Osteoblast (primary cell): ENCODE measurements at places on chromosomes 5 and 9. TPM values are rescaled to one million over a fixed set of nuclear protein-coding genes. Genes with fewer than 3 reads are reported as not detected.
A peak's percentile ranks its signal among the peaks of the same experiment; 100 is the strongest.

DNA sequence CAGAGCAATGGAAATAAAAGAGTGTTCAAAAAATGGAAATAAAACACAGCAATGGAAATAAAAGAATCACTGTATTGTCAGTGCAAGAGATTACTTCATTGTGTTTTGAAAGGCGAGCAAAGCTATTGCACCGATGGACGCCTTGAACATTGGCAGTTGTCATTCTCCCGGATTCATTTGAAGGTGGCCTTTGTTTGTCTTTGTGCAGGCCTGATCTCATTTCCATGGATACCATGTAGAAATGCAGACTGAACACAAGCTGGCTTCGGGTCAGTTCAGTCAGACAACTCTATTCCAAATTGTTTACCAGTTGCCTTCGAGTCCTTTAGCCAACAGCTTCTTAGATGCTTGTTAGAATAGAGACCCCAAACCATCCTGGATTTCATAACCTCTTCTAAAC, 8.3 kb downstream of the ITGA2 start:
- no peak for DNase-seq

- DNase-seq = no peak
Observed at GRCh38 chr9:16126042-16126441, 573.2 kb downstream of the CCDC171 start.

- no peak for DNase-seq
Observed at GRCh38 chr9:37262410-37262809, 142.0 kb downstream of the ZCCHC7 start.

GRCh38 chr5:572398-573019, 39.6 kb upstream of the CEP72 start:
- DNase-seq = no peak

DNA sequence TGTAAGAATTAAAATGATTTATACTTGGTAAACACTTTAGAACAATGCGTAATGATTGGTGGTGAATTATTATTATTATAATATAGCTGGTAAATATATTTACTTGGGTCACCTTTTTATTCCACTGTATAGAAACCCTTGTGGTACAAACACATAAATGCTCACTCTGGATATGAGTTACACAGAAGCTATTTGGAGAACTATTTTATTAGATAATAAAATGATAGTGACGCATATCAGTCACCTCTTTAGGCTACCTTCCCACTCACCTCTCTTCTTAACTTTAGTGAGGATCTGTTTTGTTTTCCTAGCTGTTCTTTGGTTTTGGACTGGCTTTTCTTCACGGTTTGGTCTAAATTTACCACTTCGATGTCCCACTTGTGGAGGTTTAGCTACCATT, 537.8 kb upstream of the DAP start:
- no peak for DNase-seq

DNA sequence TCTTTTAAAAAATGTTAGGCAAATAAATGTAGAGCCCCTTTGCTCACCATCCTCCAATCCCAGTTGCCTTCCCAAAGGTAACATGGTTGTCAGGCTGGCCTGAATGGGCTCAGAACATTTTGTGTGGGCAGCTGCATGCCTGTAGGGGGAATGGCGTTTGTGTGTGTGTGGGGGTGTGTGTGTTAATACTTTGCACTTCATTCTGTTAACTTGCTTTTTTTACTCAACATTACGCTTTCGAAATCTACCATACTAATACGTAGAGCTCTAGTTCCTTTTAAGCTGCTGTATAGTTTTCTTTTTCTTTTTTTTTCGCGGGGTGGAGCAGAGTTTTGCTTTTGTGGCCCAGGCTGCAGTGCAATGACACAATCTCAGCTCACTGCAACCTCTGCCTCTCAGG, 14.0 kb downstream of the MYOZ3 start:
- DNase-seq = no peak

- peak; percentile 47 for DNase-seq
Observed at GRCh38 chr9:81374459-81375186, 314.7 kb downstream of the TLE1 start.

DNA sequence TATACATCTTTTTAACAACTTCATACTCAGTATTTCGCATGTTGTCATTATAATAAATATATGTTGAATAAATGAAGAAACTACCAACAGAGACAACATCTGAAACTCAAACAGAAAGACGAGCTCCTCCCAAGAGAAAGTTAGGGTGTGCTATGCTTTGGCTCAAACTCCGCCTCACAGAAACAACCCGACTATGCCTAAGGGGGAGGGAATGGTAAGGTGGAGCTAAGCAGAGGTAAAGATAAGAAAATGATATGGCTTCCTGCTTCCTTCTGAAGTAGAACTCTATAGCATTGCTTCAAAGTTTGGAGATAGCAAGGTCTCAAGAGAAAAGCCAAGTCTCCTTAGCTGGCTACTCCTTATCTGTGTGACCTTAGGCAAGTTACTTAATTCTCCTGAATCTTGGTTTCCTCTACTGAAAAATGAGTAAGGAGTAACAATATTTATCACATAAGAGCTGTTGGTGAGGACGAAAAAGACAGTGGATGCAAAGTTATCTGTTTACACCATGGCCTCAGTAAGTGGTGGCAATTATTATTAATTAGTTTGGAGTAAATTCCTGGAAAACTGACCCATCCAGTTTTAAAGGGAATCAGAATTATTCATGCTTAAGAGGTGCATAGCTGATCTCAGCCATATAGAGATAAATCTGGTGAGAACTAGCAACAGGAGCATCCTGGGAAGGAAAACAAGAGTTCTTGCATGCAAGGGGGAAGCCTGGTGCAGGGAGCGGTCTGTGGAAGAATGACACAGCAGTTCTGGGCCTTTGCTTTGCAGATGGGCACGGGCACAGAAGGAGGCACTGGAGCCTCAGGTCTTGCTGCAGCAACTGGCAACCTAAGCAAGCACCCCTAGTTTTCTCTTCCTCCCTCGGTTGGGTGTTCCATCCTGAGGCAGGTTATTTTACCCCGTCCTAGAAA, 73.3 kb downstream of the GLIS3 start:
- DNase-seq = no peak

- DNase-seq = no peak
Observed at GRCh38 chr5:142248853-142249462, 75.9 kb downstream of the SPRY4 start.

GRCh38 chr9:92180002-92180400, 64.8 kb upstream of the SPTLC1 start:
- DNase-seq = no peak

DNA sequence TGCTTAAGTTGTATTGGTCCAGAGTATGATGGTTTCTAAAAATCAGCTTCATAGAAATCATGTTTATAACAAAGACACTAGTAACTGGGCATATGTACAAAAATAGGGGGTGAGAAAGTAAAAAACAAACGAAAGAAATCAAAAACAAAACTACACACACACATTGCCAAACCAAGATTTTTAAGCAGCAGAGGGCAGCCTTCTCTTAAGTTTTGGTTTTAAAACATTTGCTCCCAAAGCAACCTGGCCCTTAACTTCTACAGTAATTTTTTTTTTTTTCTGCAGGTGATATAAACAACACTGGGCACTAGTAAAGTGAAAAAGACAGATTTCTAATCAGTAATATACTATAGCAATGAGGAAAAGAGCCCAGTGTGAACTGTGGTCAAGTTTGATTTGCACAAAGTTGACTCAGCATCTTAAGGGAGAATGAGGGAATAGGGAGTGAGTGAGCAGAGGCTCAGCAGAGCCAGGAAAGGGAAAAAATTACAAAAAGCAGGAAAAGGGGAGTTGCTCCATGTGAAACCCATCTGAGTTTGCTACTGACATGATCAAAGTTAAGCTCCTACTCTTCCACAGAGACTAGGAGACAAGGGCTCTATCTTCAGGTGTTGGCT, 13.4 kb upstream of the GAPT start:
- no peak for DNase-seq

DNA sequence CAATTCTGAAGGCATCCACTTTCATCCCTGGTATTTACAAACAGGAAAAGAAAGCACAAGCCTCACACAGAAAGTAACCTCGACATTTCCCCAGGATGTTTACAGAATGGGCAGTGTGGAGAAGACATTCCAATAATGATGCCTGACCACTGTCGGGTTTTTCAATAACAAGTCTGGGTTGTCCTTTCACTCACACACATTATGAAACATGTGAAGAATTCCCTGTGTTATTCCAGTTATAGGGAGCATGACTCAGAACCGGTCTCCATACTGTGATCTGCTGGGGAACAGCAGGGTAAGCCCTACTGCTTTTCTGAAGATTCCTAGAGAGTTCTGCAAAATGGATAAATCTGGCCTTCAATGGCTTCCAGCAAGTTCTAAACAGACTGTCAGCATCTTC, 155.3 kb downstream of the ADAMTS12 start:
- peak; percentile 86 for DNase-seq

GRCh38 chr9:38141746-38142591, 72.9 kb upstream of the SHB start:
- peak; percentile 91 for DNase-seq

DNA sequence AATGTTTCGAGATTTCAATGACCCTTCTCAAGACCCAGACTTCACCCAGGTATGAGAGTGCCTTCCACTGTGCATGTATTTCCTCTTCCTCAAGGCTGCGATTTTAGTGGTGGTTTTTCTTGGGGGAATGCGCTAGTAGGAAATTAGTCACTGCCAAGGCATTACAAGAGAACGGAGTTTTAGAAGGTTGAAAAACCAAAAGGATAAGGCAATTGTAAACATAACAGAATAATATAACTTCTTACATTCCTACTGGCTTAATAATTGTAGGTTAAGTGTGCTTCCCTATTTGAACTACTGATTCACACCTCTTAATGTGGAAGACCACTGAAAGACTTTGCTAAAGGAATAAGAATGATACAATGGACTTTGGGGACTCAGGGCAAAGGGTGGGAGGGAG, 38.9 kb downstream of the ACO1 start:
- DNase-seq = peak; percentile 62

- DNase-seq = peak; percentile 91
Observed at GRCh38 chr9:131013771-131014676, 5.0 kb downstream of the LAMC3 start.

DNA sequence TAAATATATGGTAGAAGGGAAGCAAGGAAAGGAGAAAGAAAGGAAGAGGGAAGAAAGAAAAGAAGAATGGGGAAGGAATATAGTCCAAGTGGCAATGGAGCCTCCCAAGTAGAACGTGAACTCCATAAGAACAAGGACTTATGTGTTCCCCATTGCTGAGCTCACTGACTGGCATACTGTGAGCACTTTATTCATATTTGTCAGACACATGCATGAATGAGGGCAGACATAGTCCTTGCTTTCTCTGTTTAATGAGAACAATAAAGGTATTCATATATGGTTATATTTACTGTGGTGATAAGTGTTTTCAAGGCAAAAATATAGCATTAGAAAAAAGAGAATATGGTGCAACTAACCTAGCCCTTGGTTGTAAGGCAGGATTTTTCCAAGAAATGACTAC, 23.6 kb upstream of the HMHB1 start:
- DNase-seq = no peak

DNA sequence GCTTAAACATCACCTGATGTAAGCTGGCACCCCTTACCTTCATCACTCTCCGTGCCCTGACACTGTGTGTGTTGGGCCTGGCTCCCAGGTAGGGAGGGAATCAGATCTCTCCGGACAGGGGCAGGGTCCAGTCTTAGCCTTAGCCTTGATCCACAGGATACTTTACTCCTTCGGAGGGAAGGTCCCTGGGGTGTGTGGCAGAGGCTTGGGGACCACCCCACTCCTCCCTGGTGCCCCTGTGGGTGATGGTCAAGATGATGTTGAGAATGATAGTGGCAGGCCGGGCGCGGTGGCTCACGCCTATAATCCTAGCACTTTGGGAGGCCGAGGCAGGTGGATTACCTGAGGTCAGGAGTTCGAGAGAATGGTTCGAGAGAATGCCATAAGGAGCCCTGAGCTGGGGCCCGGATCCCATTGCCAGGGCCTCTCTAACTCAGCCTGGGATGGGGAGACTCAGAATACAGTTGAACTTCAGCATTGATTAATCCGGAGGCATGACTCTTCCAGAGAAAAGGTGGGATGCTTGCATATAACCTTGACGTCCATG, 269.5 kb downstream of the HSPA4 start:
- DNase-seq = no peak

DNA sequence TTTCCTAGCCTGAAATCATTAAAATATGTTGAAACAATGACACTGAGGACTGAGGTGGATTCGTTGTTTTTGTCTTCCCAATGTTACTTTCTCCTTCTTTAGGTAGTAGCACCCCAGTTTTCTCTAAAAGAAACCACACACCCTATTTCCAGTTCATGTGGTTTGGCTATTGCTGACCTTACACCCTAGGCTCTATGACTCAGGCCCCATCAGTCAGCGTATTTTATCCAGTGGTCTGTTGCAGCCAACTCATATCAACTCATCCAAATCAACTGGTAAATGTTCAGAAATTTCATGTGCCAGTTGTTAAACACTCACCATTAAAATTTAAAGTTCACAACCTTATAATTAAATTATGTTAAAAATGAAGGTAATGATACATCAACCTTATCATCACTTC, 44.6 kb upstream of the NFIB start:
- DNase-seq = peak; percentile 58

SPINK1 gene
- total RNA-seq = not detected in 2 replicates

SLC36A2 gene
- total RNA-seq = not detected in 2 replicates

RNF183 gene
- not detected in 2 replicates for total RNA-seq

C5orf52 gene
- not detected in 2 replicates for total RNA-seq

NSA2 gene
- total RNA-seq = 75.6 and 82.8 TPM in 2 replicates

PCDHA4 gene
- total RNA-seq = 0.72 and 0.88 TPM in 2 replicates

SLC34A3 gene
- not detected in 2 replicates for total RNA-seq

IFNA13 gene
- total RNA-seq = not detected in 2 replicates

OSTF1 gene
- 30.0 and 35.1 TPM in 2 replicates for total RNA-seq
